ENCODE measurements at places on chromosomes 5 and 9. TPM values are rescaled to one million over a fixed set of nuclear protein-coding genes. Genes with fewer than 3 reads are reported as not detected.

GRCh38 chr5:128870373-128870772, 94.9 kb upstream of the SLC27A6 start:
- H3K36me3 ChIP-seq: no peaks in the 10 kb centered on the region
- no peak overlapping the region for H3K4me3 ChIP-seq
- H3K27me3 ChIP-seq: peaks cover 4% of the 10 kb centered on the region

GRCh38 chr9:133770076-133770777, 32.1 kb upstream of the SARDH start:
- H3K36me3 ChIP-seq: peaks cover 3% of the 10 kb centered on the region
- H3K4me3 ChIP-seq: no peak overlapping the region
- no peaks in the 10 kb centered on the region for H3K4me1 ChIP-seq

DNA sequence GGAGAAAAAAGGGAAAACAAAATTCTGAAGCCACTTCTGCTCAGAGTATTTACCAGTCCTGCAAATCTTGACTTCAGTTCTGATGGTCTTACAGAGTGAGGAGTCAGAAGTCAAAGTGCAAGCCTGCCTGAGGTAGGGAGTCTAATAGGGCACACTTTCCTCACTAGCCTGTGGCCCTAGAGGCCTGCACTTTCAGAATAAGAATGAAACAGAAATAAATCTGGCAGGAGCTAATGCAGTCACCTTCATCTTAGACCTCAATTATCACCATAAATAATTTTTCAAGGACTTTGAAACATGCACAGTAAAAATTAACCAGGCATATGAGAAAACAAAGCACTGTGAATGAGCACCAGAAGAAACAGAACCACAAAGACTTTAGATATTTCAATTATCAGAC, 20.7 kb upstream of the ACSL6 start:
- H3K27me3 ChIP-seq: peaks cover 32% of the 10 kb centered on the region
- H3K4me1 ChIP-seq: no peaks in the 10 kb centered on the region
- no peak overlapping the region for H3K4me3 ChIP-seq
- H3K36me3 ChIP-seq: no peaks in the 10 kb centered on the region

DNA sequence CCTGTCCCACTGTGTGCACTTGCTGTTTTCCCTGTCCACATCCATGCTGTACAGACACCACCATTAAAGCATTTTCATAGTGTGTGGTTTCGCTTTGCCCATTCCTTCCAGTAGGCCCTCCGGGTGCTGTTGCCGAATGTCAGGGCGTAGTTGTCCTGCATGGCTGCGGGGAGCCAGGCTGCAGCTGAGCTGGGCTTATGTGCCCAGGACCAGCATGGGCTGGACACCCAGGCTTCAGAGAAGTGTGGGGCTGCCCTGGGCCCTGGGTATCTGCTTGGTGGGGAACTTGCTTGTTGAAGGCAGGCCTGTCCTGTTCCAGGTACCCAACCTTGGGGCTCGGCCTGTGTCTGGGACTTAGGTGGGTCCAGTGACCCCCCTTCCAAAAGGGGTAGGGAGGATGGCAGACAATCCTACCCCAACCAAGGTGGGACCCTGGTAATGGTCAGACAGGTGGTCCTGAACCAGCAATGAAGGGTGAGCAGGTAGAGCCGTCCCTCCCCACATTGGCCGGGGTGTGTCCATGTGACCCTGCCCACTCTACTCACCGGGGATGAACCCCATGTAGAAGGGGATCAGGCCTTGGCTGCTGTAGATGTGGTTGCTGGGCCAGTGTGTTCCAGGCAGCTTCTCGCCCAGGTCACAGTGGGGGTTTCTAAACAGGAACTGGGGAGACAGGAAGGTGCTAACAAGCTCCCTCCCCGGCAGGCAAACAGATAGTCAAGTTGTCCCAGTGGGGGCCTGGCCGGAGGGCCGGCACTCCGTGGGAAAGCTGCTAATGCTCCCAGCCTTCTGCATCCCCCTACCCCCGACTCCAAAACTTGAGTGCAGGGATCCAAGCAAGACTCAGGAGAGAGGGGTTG, 2.8 kb downstream of the TUBB4B start:
- no peak overlapping the region for H3K4me3 ChIP-seq
- H3K27ac ChIP-seq: no peak overlapping the region
- H3K4me1 ChIP-seq: peaks cover 13% of the 10 kb centered on the region
- peaks cover 6% of the 10 kb centered on the region for H3K36me3 ChIP-seq
- no peaks in the 10 kb centered on the region for H3K27me3 ChIP-seq

DNA sequence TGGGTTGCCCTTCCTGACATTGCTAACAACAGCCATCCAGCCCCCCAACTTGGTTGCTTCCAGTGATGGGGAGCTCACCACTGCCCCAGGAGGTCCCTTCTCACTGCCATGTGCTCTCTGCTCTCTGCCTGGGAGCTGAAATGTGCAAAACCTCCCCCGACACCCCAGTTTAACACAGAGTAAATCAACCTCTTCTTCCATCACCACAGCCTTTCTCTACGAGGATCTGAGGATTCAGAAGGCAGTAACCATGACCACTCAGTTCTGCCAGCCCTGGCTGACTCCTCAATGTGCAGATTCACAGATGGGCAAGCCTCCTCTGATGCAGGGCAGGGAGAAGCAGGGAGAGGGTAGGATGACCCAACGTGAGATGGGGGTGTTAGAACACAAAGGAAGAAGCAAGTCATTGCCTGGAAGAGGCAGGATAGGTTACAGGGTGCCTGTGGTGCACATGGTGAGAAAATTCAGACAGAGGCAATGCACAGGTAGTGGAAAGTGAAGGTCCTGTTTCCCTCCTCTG, 185.0 kb downstream of the DAB2IP start:
- no peak for DNase-seq
- no peaks in the 10 kb centered on the region for H3K36me3 ChIP-seq
- H3K4me3 ChIP-seq: no peak overlapping the region
- H3K27me3 ChIP-seq: no peaks in the 10 kb centered on the region

GRCh38 chr9:109143881-109144562, 23.0 kb downstream of the FRRS1L start:
- H3K27ac ChIP-seq: no peak overlapping the region
- H3K4me3 ChIP-seq: no peak overlapping the region
- H3K36me3 ChIP-seq: no peaks in the 10 kb centered on the region
- H3K4me1 ChIP-seq: no peaks in the 10 kb centered on the region

DNA sequence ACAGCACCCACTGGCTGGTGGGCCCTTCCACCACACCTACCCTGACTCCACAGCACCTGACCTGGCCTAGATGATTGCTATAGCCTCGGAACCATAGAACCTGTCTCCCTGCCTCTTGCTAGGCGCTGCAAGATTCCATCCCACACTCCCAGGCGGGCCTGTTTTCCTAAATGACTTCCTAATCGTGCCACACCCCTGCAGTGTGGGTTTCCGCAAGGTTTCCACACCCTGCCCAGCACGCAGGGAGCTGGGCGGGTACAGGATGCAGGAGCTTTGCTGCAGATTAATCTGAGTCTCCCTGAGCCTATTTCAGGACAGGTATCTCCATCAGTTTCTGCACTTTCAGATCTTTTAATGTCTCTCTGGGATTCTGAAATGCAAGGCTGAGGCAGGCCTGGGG, 62.9 kb downstream of the SHB start:
- H3K4me3 ChIP-seq: no peak overlapping the region
- DNase-seq: no peak
- no peaks in the 10 kb centered on the region for H3K27me3 ChIP-seq
- H3K36me3 ChIP-seq: peaks cover 3% of the 10 kb centered on the region
- H3K27ac ChIP-seq: no peak overlapping the region
- peaks cover 30% of the 10 kb centered on the region for H3K4me1 ChIP-seq

DNA sequence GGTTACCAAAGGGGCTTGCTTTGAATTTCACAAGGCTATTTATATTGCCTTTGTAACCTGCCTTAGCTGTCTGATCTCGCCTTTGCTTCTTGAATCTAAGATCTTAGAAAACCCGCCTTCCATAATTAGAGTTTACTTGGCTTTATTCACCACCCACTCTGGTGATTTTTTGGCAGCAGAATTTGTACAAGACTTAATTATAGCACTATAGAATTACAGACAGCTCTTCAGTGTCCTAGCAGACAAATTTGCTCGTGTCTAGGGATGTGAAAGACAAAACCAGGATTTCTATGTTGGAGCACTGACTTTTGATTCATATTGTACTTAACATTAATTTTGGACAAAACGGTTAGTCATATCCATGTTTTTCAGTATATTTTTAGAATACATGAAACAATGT, 306.6 kb downstream of the ADGRV1 start:
- no peaks in the 10 kb centered on the region for H3K36me3 ChIP-seq
- no peak overlapping the region for H3K27ac ChIP-seq
- DNase-seq: no peak
- H3K4me1 ChIP-seq: no peaks in the 10 kb centered on the region
- H3K27me3 ChIP-seq: no peaks in the 10 kb centered on the region
- H3K4me3 ChIP-seq: no peak overlapping the region

- H3K27me3 ChIP-seq: peaks cover 12% of the 10 kb centered on the region
- H3K4me1 ChIP-seq: peaks cover 4% of the 10 kb centered on the region
- no peak overlapping the region for H3K27ac ChIP-seq
- no peak overlapping the region for H3K4me3 ChIP-seq
These were observed 471 bp upstream of the GHR start for GRCh38 chr5:42422656-42423280.

DNA sequence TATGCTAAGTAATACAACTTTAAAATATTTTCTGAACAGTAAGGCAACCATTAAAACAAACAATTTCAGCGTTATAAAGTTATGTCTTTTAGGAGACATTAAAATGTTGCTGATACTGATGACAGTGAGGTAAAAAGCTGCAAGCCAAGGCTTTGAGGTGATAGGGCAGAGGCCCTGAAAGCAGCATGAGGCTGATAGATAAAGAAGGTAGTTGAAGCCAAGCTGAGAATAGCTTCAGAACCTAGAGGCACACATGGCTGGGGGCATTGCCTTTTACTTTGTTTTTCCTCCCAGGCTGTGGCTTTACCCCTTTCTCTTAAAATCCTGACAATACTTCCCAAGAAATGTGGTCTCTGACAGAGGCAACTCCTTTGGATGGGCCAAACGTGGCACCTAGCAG, 149.0 kb upstream of the WWC1 start:
- H3K36me3 ChIP-seq: no peaks in the 10 kb centered on the region

DNA sequence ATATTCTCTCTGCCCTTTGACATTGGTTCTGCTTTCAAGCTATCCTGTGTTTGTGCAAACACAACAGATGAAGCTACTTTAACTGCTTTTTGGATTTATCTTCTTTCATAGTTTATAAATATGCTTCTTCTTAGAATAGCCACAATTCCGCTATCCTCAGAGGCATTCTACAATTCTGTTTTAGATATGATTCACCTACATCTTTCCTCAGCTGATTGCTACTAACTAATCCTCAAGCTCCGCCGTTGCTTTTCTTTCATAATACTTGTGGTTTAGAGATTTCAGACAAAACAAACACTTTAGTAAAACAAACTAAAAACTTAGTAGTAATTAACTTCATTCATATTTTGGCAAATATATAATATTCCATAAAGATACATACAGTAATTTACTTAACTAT, 52.5 kb downstream of the ECPAS start:
- no peak overlapping the region for H3K27ac ChIP-seq
- no peak overlapping the region for H3K4me3 ChIP-seq
- no peak for DNase-seq

DNA sequence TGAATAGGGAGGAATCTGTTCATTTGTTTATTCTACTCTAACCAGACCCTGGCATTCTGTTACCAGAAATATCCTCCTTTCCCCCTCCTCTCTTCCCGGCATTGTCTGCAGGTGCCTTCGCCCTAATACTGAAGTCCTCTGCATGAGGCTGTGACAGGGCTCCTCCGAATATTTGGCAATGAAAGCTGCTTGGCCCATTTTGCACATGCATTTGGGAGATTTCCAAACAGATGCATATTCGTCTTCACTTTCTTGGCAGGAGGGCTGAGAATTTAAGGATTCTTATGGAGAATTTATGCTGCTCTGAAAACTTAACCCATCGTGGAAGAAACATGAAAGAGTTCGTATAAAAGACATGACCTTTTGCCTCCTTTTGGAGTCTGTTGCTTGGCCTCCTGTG, 484.0 kb downstream of the ZNF608 start:
- H3K27ac ChIP-seq: no peak overlapping the region
- H3K4me3 ChIP-seq: no peak overlapping the region
- no peaks in the 10 kb centered on the region for H3K4me1 ChIP-seq

DNA sequence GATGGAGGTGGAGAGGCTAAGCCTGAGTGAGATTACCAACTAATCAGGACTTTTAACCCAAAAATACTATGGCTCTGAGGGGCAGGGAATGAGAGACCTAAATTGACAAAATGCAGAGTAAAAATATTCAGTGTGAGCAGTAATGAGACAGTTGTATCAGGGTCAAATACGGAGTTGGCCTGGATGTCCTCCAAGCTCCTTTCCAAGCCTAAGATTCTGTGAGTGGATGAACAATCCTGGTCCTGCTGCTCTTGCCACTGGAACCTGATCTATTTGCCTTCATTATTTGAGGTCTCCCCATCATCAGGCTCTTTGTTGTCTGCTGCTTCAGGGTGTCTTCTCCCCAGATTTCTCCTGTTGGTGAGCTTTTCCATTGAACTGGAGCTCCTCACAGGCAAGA, 1.1 kb downstream of the PDCD1LG2 start:
- H3K36me3 ChIP-seq: no peaks in the 10 kb centered on the region
- DNase-seq: no peak
- H3K27ac ChIP-seq: peak overlapping the region; percentile 95
- no peak overlapping the region for H3K4me3 ChIP-seq
- H3K4me1 ChIP-seq: peaks cover 47% of the 10 kb centered on the region

GRCh38 chr5:170393235-170393634, 4.1 kb upstream of the KCNMB1 start:
- H3K36me3 ChIP-seq: no peaks in the 10 kb centered on the region
- H3K27ac ChIP-seq: no peak overlapping the region
- peaks cover 6% of the 10 kb centered on the region for H3K27me3 ChIP-seq
- H3K4me1 ChIP-seq: peaks cover 6% of the 10 kb centered on the region
- no peak for DNase-seq

- no peaks in the 10 kb centered on the region for H3K36me3 ChIP-seq
- no peak overlapping the region for H3K27ac ChIP-seq
- no peaks in the 10 kb centered on the region for H3K4me1 ChIP-seq
These were observed 85.1 kb downstream of the OTULIN start for GRCh38 chr5:14749579-14750101.

DNA sequence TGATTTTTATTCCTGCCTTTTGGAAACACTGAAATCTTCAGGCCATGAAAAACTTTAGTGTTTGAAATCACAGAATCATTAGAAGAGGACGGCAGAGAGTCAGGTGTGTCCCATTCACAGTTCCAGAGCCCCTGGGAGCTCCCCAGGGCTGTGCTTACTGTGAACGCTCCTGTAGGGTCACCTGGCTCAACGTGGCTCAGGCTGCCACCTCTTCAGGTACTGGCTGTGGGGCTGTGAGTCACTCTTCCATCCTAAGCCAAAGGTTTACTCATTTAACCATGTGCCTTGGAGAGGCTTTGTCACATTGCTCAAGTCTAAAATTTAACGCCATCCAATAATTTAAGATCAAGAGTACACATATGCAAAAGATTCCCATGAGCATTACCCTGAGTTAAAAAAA, 50.2 kb upstream of the FSTL4 start:
- H3K27ac ChIP-seq: no peak overlapping the region
- H3K4me1 ChIP-seq: no peaks in the 10 kb centered on the region
- H3K36me3 ChIP-seq: no peaks in the 10 kb centered on the region
- no peaks in the 10 kb centered on the region for H3K27me3 ChIP-seq
- H3K4me3 ChIP-seq: no peak overlapping the region

GRCh38 chr5:82601077-82601476, 322.9 kb upstream of the RPS23 start:
- peaks cover 3% of the 10 kb centered on the region for H3K27me3 ChIP-seq
- H3K4me1 ChIP-seq: no peaks in the 10 kb centered on the region
- no peak overlapping the region for H3K4me3 ChIP-seq
- no peak for DNase-seq
- H3K36me3 ChIP-seq: no peaks in the 10 kb centered on the region

The ARHGEF37 gene
- 7.1 TPM for total RNA-seq

The INSL4 gene
- not detected for total RNA-seq

The DOLPP1 gene
- total RNA-seq: 17.7 TPM

The SH2D3C gene
- 95.0 TPM for total RNA-seq

The SCGB3A2 gene
- not detected for total RNA-seq

The IPO11 gene
- total RNA-seq: 80.9 TPM

The HAVCR1 gene
- not detected for total RNA-seq

The PPP1R26 gene
- 11.8 TPM for total RNA-seq

The RANBP3L gene
- not detected for total RNA-seq

The HMMR gene
- 31.0 TPM for total RNA-seq

Measured in endothelial cell of umbilical vein (primary cell).